SK-N-MC (cell line): ENCODE measurements at places on chromosomes 16 and 17.

GRCh38 chr17:34051046-34051445 lies 204.0 kb upstream of the CCL2 start:
- DNase-seq, result no peak

DNA sequence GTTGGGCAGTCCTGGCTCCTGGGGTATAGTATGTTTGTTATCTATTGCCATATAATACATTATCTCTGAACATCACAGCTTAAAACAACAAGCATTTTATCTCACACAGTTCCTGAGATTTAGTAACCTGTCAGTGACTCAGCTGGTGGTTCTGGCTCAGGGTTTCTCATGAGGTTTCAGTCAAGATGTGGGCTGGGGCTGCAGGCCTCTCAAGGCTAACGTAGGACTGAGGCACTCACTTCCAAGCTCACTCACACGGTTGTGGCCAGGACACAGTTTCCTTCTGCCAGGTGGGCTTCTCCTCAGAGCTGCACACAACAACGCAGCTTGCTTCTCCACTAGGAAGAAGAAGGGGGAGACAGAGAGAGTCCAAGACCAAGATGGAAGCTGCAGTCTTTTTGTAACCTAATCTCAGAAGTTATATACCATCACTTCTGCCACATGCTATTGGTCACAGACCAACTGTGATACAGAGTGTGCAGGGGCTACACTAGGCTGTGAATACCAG lies 10.3 kb upstream of the MED13 start:
- no peak for DNase-seq

DNA sequence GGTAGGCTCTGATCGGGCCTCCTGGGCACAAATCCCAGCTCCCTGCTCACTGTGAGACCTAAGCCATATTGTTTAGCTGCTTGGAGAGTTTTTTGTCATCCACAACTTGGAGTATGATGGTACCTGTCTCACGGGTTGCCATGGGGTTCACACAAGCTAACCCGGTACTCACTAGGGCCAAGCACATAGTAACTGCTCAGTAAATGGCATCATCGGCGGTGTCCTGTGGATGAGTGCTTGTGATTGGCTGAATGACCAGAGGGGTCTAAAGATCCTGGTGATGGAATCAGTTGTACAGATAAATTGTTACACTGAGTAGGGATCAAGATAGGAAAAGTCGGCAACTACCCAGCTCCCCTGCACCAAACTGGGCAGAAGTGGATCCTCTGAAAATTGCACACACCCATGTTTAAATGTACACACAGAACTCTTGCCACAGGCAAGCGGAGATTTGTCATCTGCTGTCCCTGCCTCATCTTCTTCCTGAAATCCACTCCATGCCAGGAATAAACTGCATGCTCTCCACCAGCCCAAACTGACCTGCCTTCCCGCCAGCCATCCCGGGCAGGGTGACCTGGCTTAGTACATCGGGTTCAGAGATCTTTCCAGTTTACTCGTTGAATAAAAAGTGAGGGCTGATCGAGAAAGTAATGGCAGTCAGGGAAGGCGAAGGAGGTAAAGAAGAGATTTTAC lies 6.5 kb downstream of the MAPT start:
- no peak for DNase-seq

GRCh38 chr16:22190081-22190775 lies 15.8 kb upstream of the EEF2K start:
- no peak for DNase-seq

GRCh38 chr16:87603684-87604633 lies 1.7 kb downstream of the JPH3 start:
- DNase-seq, result no peak

- DNase-seq, result no peak
These were observed 161.3 kb downstream of the AATF start for GRCh38 chr17:37109731-37110710.

DNA sequence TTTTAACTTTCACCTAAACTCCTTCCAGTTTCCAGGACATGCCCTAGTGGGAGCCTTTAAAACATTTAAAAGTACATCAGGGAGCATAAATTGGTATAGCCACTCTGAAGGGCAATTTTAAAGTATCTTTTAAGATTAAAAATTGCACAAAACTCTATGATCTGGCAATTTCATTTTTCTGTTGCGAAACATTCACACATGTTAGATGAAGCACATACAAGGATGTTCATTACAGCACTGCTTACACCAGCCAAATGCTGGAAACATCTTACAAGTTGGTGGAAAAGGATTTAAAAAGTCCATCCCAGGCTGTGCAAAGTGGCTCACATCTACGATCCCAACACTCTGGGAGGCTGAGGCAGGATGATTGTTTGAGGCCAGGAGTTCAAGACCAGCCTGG lies 26.4 kb upstream of the LONP2 start:
- DNase-seq, result no peak

- no peak for DNase-seq
These were observed 3.8 kb upstream of the CD7 start for GRCh38 chr17:82320956-82321927.

DNA sequence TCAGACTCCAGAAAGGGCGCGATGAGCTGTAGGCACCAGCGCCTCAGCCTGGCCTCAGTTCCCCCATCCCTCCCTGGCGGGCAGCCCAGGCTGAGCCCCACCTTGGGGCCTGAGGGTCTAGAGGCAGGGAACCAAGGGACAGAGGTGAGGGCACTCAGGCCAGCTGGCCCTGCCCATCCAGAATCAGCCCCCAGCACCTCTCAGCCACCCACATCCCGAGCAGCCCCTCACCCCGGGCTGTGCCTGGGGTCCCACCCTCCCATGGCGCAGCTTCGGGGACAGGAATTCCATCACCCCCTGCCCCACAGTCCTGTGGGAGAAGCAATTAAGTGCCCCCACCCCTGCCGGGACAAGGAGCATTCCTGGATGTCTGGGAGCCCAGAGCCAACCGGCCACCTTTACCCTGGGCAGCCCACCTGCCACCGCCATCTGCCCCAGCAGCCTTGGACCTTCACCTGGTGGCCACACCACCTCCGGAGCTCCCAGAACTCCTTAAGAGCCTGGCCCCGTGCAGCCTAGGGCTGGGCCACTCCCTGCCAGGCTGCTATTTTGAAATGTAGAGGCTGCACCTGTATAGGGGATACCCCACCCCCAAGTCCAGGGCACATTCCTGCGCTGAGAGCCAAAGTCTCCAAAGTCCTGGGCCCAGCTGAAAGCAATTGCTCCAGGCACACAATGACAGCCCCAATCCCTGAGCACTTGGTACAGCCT lies 33.7 kb upstream of the PVALEF start:
- DNase-seq, result no peak

DNA sequence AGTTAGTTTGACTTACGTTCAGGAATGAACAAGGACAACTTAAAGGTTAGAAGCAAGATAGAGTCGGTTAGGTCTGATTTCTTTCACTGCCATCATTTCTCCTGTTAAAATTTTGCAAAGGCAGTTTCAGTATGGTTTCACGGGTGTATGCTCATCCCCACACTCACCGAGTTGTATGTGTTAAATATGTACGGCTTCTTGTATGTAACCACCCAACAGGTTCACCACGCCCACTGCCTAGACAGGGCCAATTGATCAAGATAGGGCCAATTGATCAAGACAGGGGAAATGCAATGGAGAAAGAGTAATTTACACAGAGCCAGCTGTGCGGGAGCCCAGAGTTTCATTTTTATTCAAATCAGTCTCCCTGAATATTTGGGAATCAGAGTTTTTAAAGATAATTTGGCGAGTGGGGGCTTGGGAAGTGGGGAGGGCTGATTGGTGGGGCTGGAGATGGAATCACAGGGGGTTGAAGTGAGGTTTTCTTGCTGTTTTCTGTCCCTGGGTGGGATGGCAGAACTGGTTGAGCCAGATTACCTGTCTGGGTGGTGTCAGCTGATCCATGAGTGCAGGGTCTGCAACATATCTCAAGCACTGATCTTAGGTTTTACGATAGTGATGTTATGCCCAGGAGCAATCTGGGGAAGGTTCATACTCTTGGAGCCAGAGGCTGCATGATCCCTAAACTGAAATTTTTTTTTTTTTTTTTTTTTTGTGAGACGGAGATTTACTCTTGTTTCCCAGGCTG lies 62.4 kb upstream of the PLCG2 start:
- DNase-seq, result no peak

GRCh38 chr16:19245326-19245925 lies 40.1 kb upstream of the CLEC19A start:
- no peak for DNase-seq

DNA sequence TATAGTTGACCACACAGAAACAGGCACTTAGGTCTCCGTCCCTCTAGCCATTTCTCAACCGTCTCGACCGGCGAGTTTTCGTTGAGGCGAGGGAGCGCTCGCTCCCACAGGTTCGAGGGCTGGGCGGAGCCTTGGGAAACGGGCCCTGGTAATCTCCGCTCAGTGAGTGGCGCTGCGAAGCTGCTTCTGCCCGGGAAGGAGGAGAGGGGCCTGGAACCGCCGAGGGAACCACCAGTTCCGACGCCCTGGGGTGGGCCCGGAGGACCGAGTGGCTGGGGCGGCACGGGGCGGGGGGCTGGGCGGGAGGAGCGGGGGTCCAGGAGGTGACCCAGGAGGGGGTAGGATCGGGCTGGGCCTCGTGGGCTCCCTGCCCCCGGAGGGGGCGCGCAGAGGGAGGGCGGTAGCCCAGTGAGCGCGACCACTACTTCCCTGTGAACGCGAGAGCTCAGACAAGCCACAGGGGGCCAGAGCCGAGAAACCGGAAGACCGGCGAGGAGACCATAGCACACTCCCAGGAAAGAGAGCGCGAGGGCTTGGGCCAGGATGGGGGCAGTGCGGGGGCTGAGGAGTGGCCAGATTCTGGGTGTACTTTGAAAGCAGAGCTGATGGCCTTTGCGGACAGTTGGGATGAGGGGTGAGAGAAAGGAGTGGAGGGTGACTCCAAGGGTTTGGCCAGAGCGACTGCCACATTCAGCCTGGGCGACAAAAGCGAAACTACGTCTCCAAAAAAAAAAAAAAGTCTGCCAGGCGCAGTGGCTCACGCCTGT lies 29.9 kb upstream of the ARL4D start:
- DNase-seq, result no peak

- DNase-seq, result no peak
These were observed 883.3 kb downstream of the CDH11 start for GRCh38 chr16:64238571-64238970.

DNA sequence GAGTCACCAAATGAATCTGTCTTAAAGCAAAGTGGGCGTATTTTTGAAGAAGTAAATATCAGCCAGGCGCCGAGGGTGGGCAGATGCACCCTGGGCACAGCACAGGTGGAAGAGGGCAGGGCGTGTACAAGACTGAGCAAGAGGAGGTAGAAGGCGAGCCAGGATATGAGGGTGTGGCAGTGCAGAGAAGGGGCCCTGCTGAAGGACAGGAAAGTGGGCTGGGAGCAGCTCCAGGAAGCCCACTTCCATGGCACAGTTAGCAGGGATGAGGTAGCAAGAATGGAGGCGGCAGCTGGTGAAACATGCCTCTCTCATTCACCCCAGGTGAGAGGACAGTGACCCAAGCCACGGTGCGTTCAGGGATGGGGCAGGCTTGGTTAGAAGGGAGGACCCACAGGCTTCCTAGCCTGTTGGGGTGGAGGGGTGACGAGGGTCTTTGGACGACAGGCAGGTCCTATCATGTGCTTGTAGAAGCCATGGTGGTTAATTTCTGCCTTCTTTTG lies 149.3 kb downstream of the CLEC16A start:
- DNase-seq, result no peak

DNA sequence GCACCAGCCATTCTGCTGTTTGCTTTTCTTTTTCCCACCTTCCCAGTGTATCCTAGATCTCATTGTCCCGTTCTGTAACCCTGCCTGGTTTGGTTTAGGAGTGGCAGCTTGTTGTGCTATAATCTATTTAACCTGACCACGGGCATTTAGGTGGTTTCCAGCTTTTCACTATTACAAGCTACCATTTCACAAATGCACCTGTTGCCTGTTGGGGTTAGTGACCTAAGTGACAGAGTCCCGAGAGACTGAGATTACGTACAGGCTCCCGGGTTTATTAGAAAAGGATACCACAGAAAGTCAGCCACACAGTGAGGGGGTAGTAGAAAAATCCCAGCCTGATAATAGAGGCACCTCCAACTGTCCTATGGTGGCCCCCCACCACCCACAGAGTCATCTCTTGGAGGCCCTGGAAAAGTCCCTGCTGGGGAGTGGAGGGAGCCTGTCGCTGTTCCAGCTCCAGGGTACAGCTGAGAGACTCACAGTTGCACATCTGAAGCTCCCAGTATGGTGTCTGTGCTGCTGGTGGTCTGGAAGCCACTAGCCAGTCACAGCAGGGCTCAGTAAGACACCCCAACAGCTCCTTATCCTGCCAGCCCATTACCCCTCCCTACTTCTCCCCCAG lies 21.2 kb downstream of the CLEC16A start:
- DNase-seq, result no peak

GRCh38 chr16:77063676-77064016 lies 127.3 kb upstream of the MON1B start:
- no peak for DNase-seq

GRCh38 chr16:4496305-4496704 lies 20.1 kb downstream of the HMOX2 start:
- no peak for DNase-seq

- DNase-seq, result no peak
These were observed 64.5 kb downstream of the TNRC6C start for GRCh38 chr17:78023042-78023441.

GRCh38 chr17:81828656-81829055 lies 4.4 kb downstream of the MCRIP1 start:
- DNase-seq, result no peak

DNA sequence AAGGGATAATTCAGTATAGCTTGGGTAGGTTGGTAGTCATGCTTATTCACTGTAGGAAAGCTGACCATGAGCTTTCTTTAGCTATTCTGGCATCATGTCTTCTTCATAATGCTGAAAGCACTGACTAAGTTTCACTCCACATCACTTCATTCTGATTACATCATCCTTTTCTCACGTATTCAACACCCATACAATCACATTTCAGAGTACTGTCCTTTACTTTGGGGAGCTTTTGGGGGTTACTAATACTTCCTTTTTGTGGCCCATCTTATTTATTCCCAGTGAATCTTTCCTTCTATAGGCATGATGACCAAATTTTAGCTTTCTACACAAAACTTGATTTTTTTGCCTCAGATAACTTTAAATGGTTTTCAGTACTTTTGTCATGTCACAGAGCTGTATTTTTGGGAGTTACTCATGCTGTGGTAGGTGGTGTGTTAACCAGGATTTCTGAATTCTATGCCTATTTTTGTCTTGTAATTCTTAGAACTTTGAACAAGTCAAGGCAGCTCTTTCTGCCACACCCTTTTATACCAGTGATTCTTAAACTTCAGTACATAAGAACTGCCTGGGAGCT lies 23.5 kb downstream of the TADA2A start:
- DNase-seq, result no peak

GRCh38 chr17:31538080-31538762 lies 146.7 kb downstream of the RAB11FIP4 start:
- DNase-seq, result no peak

GRCh38 chr16:30031477-30031918 lies 427 bp upstream of the TLCD3B start:
- no peak for DNase-seq

- no peak for DNase-seq
These were observed 45.2 kb downstream of the XPO6 start for GRCh38 chr16:28166394-28167208.
